ENCODE measurements at places on chromosomes 4 and X.

- DNase-seq: no peak
Observed at GRCh38 chr4:184147858-184148737, 69.6 kb downstream of the ENPP6 start.

GRCh38 chr4:152973629-152974467, 37.7 kb downstream of the FHDC1 start:
- no peak for DNase-seq

- DNase-seq: no peak
Observed at GRCh38 chrX:79452881-79453280, 85.7 kb upstream of the ITM2A start.

- no peak for DNase-seq
Observed at GRCh38 chr4:107858158-107858742, 33.5 kb downstream of the SGMS2 start.

GRCh38 chr4:141609243-141609642, 27.1 kb upstream of the IL15 start:
- DNase-seq: no peak

GRCh38 chr4:2954358-2955185, 8.6 kb downstream of the NOP14 start:
- DNase-seq: peak; percentile 86
